ENCODE measurements at places on chromosomes 3 and 15.

DNA sequence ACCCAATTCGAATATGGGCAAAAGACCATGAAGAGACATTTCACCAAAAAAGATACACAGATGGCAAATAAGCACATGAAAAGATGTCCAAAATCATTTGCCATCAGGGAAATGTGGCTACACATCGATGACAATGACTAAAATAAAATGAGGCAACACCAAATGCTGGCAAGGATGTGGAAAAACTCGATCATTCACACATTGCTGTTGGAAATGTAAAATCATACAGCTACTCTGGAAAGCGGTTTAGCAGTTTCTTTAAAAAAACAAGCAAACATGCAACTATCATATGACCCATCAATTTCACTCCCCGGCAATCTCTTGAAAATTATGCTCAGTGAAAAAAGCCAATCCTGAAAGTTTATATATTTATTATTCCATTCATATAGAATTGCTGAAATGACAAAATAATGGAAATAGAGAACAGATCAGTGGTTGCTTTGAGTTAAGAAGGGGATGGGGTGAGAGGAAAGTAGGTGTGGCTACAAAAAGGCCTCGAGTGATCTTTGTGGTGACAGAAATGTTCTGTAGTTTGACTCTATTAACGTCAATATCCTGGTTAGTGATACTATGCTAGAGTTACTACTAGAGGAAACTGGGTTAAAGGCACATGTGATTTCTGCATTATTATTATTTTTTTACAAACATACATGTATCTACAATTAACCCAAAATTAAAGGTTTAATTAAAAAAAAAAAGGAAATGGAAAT is 45.0 kb downstream of the DLG1 start:
- no peak for DNase-seq

GRCh38 chr3:70716832-70717231 is 404.4 kb upstream of the MDFIC2 start:
- DNase-seq, result peak; percentile 12

- no peak for DNase-seq
Observed at GRCh38 chr3:109430911-109431563, 93.7 kb upstream of the DPPA4 start.

DNA sequence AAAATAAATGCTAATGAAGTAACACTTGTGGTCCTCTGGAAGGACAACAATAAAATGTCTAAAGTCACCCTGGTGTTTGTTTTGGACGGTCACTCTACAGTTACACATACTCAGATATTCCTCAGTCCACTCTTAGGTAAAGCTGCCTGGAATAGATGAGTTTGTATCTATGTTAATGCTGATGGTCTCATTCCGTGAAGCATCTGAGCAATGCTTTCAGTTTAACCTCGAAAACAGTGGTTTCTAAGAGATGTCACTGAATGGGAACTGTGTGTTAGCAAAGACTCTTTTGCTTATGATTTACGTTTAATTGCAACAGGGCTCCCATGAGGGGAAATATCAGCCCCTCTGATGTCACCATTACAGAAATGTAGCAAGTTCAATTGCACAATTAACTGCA is 49.1 kb downstream of the FBN1 start:
- DNase-seq, result no peak

DNA sequence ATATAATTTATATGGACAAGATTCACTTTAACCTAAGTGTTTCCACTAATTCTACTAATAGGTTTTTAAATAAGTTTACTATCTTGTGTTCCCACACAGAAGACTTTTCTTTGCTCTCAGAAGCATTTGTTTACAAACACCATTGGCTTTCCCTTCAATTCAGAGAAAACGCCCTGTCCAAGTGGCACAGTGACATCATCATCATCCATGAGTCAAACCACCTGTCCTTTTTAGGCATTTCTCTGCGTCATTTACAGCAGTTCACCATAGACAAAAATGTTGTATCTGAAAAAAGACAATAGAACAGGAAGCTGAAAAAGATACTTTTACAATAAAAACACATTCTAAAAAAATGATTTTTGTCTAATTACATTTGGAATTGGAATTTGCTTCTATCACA is 9.3 kb upstream of the BCL2L10 start:
- no peak for DNase-seq

GRCh38 chr15:69852482-69852881 is 245.2 kb downstream of the TLE3 start:
- DNase-seq, result no peak

- DNase-seq, result no peak
Observed at GRCh38 chr3:150311156-150311555, 96.9 kb upstream of the TSC22D2 start.

GRCh38 chr15:86041399-86041798 is 38.3 kb upstream of the AGBL1 start:
- no peak for DNase-seq

GRCh38 chr3:126394179-126394976 is at the start of gene CFAP100:
Gene CFAP100 (plus strand): TSS chr3:126394909. CDS start chr3:126396001, 1,092 bp downstream.
- no peak for DNase-seq

- DNase-seq, result no peak
Observed at GRCh38 chr3:12338595-12339546, 50.0 kb downstream of the PPARG start.

GRCh38 chr3:129001806-129002572 is 885 bp downstream of the EFCC1 start:
- DNase-seq, result peak; percentile 38
